ENCODE measurements at places on chromosomes 5 and 9.
A peak's percentile ranks its signal among the peaks of the same experiment; 100 is the strongest.

- no peak overlapping the region for H3K4me3 ChIP-seq
- H3K4me1 ChIP-seq = peaks cover 5% of the 10 kb centered on the region
- peaks cover 82% of the 10 kb centered on the region for H3K27me3 ChIP-seq
These were observed 7.3 kb downstream of the MCIDAS start for GRCh38 chr5:55219770-55220169.

GRCh38 chr9:36051317-36051716 lies 14.6 kb downstream of the RECK start:
- H3K4me3 ChIP-seq = no peak overlapping the region
- no peak overlapping the region for H3K27ac ChIP-seq
- H3K36me3 ChIP-seq = no peaks in the 10 kb centered on the region
- DNase-seq = no peak
- peaks cover under 1% of the 10 kb centered on the region for H3K4me1 ChIP-seq

DNA sequence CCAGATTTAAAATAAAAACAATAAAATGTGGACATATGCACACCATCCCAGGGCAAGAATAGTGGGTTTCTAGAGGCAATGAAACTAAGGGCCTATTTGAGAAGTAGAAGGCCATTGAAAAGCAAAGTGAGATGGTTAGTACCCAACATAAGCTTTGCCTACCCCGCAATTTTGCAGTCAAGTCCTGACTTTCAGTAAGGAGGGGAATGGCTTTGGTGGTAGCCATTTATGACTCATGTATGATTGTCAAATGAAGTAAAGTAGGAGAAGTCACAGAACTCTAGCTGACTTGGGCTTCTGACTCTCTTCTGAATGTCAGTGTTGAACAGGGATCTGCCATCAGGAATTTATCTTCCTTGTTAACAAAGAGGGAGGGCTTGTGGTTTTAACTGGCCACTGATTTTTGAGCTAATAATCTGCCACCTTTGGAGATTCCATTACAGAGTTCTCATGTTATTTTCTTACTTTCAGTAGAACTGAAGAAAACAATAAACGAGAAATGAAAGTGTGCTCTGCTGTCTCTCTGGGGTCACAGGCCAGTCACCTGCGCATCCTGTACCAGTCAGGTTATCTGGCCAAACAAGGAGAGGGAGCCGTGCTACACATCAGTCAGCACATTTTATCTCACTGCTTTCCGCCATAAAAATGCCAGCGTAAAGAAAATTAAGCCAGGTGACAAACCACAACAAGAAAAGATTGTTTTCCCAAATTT lies 14.3 kb upstream of the SNCAIP start:
- no peaks in the 10 kb centered on the region for H3K4me1 ChIP-seq
- H3K27me3 ChIP-seq = no peaks in the 10 kb centered on the region
- H3K27ac ChIP-seq = no peak overlapping the region
- no peaks in the 10 kb centered on the region for H3K36me3 ChIP-seq
- no peak for DNase-seq

DNA sequence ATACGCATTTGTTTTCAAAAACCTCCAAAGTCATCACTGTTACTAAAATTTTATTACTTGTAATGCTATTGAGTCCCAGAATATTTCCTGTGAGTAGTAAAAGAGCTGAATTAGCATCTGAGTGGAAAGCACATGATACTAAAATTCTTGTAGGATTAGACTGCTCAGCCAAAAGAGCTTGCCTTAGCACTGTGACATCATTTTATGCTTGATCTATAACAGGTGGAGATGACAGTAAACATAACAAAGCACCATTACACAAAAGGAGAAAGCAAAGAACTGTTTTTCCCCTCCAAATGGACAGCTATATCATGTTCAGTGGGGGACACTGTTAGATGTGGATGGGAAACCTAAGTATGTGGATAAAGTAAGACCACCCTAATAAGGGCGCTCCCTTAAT lies 5.8 kb upstream of the JAK2 start:
- no peak overlapping the region for H3K27ac ChIP-seq
- no peak for DNase-seq
- no peaks in the 10 kb centered on the region for H3K36me3 ChIP-seq

DNA sequence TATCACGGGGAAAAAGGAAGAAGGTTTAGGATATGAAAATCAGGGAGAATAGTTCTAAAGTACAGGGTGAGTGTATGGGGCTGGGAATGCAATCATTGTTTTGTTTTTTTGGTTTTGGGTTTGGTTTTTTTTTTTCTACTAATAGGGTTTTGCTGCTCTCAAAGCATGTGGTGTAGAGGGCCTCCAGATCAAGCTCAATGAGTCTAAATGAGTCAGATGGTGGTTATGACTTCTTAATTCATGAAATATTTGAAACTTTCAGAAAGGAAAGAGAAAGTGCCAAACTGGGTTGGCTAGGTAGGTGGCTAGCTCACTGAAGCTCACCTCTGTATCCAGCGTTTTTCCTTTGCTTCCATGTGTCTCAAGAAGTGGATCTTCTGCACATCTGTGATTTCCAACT lies 10.7 kb downstream of the OR1L8 start:
- no peak overlapping the region for H3K4me3 ChIP-seq
- H3K4me1 ChIP-seq = no peaks in the 10 kb centered on the region
- no peaks in the 10 kb centered on the region for H3K27me3 ChIP-seq
- H3K36me3 ChIP-seq = no peaks in the 10 kb centered on the region
- DNase-seq = no peak

DNA sequence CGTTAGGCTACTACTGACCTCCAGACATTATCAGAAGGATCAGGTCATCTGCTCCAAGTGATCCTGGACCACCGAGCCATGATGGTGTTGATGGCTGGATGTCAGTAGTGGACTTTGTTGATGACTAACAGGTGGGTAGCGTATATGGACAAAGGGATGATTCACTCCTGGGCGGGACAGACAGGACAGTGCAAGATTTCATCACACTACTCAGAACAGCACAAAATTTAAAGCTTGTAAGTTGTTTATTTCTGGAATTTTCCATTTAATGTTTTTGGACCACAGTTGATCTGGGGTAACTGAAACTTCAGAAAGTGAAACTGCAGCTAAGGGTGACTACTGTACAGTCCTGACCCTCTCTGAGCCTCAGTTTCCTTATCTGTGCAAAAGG lies 12.7 kb downstream of the PDGFRB start:
- no peaks in the 10 kb centered on the region for H3K27me3 ChIP-seq
- H3K36me3 ChIP-seq = no peaks in the 10 kb centered on the region
- DNase-seq = no peak

DNA sequence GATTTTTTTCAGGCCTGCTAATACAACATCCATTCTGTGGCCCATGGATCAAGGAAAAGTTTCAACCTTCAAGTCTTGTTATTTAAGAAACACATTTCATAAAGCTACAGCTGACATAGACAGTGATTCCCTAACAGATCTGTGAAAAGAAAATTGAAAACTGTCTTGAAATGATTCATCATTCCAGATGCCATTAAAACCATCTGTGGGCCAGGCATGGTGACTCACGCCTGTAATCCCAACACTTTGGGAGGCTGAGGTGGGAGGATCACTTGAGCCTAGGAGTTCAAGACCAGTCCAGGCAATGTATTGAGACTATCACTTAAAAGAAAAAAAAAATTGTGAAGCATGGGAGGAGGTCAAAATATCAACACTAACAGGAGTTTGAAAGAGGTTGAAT lies 6.0 kb downstream of the RAPGEF6 start:
- H3K27me3 ChIP-seq = no peaks in the 10 kb centered on the region
- no peak overlapping the region for H3K27ac ChIP-seq
- no peak overlapping the region for H3K4me3 ChIP-seq
- no peak for DNase-seq

DNA sequence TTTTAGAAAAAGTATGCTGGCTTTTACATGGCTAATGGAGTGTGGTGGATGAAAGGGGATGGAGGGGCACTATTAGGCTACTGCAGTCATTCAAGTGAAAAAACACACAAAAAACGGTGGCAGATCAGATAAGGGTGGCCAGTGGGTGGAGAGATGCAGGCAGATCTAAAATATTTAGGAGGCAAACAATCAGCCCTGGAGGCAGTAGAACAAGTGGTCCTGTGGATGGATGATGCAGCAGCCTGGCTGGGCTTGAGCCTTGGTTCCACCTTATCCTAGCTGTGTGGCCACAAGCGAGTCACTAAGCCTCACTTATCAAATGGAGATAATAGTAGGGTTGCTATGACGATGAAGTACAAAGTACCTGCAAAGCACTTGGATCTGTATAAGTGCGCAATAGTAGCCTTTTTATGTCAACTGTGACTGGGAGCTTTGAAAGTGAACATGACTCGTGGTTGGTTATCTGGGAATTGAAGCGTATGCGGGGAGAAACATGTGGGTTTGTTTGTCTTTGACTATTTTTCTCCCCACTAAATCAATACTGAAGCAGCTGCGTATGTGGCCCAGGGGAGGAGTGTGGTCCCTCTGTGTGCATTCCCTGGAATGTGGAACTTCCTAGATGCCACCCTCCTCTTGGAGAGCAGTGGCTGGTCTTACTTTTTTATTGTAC lies 20.2 kb downstream of the NSG2 start:
- no peak overlapping the region for H3K4me3 ChIP-seq
- no peaks in the 10 kb centered on the region for H3K36me3 ChIP-seq
- no peaks in the 10 kb centered on the region for H3K4me1 ChIP-seq

DNA sequence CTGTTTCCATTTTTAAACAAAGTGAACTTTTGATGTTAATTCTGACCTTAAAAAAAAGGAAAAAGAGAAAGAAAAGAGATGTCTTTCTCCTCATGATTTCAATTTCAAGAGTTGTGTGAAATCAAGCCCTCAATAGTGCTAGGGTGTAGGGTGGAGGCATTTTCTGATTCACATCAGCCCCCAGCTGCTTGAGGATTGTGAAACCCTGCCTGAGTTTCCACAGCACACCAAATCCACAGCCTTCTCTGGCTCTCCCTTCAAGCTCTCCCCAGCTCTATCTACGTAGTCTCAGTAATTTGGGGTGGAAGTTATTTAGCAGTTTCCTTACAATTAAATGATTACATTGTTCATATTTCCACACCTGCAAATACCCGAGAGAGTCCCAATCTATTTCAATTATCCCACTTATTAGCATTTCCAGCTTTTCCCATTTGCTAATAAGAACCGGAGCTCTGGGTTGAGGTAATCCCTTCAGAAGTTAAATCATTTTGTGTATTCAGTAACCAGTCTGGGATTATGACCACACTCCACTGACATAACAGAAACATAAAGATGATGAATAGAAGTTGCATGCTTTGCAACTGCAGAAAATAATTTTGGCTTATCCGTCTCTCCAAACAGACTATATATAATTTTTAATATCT lies 54.9 kb downstream of the MTX3 start:
- H3K4me3 ChIP-seq = no peak overlapping the region
- no peaks in the 10 kb centered on the region for H3K4me1 ChIP-seq

- H3K4me3 ChIP-seq = no peak overlapping the region
- no peaks in the 10 kb centered on the region for H3K36me3 ChIP-seq
- H3K27ac ChIP-seq = no peak overlapping the region
- peaks cover 3% of the 10 kb centered on the region for H3K4me1 ChIP-seq
- DNase-seq = no peak
These were observed 175.6 kb downstream of the CD180 start for GRCh38 chr5:67021031-67021430.

DNA sequence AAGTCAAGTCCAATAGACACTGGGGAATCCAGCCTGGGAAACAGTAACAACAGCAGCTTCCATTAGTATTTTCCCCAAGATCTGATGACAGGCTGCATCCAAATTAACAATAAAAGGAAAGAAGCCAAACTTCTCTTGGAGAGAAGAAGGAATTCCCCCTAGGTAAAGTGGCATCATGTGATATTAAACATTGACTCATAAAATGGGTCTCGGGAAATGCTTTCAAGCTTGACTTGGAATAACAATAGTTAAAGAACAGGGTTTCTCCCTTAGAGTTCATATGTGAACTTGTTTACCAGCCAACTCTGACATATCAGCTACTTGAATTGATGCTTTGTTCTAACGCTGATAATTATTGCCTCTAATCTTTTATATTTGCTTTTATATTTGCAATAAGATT lies 45.4 kb downstream of the ENTREP1 start:
- H3K27ac ChIP-seq = no peak overlapping the region
- H3K4me3 ChIP-seq = no peak overlapping the region
- no peaks in the 10 kb centered on the region for H3K4me1 ChIP-seq
- no peak for DNase-seq
- no peaks in the 10 kb centered on the region for H3K36me3 ChIP-seq
- H3K27me3 ChIP-seq = no peaks in the 10 kb centered on the region

DNA sequence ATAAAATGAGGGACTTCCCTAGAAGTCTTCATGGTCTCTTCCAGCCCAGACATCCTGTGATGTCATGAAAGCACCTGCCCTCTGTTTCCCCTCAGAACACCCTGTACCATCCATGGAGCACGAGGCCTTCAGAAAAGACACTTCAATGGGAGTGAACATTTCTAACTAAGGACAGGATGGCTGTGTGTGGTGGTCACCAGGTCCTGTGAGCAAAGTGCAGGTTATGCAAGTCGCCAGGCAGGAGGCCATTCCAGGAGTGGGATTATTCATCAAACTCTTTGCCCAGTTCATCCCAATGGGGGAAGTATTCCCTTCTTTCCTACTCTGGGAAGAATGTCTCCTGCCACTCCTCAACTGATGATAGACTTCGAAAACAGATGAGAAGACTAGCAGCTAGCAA lies 80.5 kb downstream of the SLC1A3 start:
- no peak for DNase-seq
- no peaks in the 10 kb centered on the region for H3K36me3 ChIP-seq
- no peak overlapping the region for H3K27ac ChIP-seq
- peak overlapping the region; percentile 39 for H3K4me3 ChIP-seq
- no peaks in the 10 kb centered on the region for H3K27me3 ChIP-seq

GRCh38 chr9:97966493-97966892 lies 16.6 kb upstream of the ANP32B start:
- DNase-seq = no peak
- no peak overlapping the region for H3K4me3 ChIP-seq
- no peaks in the 10 kb centered on the region for H3K4me1 ChIP-seq
- no peak overlapping the region for H3K27ac ChIP-seq
- peaks cover 44% of the 10 kb centered on the region for H3K27me3 ChIP-seq
- H3K36me3 ChIP-seq = no peaks in the 10 kb centered on the region

GRCh38 chr5:27328480-27328879 lies 290.1 kb upstream of the CDH9 start:
- no peak overlapping the region for H3K27ac ChIP-seq
- no peaks in the 10 kb centered on the region for H3K27me3 ChIP-seq
- no peak for DNase-seq
- no peaks in the 10 kb centered on the region for H3K4me1 ChIP-seq
- H3K36me3 ChIP-seq = no peaks in the 10 kb centered on the region

DNA sequence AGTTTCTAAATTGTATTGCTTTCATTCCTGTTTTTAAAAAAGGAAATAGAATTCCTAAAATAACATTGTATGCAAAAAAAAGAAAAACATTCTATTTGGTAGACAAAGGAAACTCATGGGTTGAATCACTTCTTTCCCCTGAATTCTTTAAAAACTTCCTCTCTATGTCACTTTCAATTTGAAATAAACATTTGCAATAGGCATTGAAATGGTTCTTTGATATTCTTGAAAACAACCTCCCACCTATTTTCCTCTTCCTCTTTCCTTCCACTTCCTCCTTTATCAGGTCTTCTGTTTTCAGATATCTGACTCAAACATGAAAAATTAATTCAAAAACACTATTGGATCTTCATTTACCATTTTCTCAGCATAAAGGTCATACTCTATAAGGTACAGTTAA lies 442.0 kb upstream of the MEF2C start:
- H3K4me3 ChIP-seq = no peak overlapping the region
- no peak overlapping the region for H3K27ac ChIP-seq
- no peaks in the 10 kb centered on the region for H3K27me3 ChIP-seq
- no peaks in the 10 kb centered on the region for H3K36me3 ChIP-seq
